Common myeloid progenitor, CD34-positive (primary cell): ENCODE measurements at places on chromosomes 3 and 15.

DNA sequence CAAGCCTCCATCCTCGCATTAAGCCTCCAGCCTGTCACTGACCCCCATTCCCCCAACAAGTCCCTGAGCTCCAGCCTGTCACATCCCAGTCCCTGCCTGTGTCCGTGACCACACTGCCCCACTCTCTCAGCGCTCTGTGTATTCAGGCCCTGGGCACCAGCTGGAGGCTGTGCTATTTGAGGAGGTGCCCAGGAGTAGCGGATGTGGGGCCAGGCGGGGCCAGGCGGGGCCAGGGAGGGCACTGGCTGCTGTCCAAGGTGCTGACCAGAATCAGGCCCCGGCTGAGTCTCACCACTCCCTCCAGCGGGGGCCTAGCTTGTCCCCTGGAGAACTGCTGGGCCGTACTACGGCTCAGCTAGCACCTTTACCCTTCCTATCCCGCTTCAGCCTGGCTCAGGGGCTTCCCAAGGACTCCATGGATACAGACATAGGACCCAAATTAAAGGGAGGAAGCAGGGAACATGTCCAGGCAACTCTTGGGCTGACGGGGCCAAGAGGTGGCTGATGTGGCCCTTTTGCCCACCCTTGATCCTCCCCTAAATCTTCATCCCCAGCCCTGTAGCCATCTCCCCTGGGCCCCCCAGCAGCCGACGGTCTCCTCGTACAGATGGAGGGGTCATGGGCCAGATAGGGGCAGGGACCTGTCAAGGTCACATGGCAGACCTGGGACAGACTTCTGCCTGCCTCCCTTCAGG lies 1.1 kb downstream of the HHATL start:
- DNase-seq: peak; percentile 35

GRCh38 chr3:185746470-185746869 lies 78.4 kb downstream of the IGF2BP2 start:
- DNase-seq: peak; percentile 70

- no peak for DNase-seq
Measured at GRCh38 chr3:40186508-40186907, 123.0 kb upstream of the EIF1B start.

- no peak for DNase-seq
Measured at GRCh38 chr3:158205994-158206393, 96.1 kb downstream of the RSRC1 start.

DNA sequence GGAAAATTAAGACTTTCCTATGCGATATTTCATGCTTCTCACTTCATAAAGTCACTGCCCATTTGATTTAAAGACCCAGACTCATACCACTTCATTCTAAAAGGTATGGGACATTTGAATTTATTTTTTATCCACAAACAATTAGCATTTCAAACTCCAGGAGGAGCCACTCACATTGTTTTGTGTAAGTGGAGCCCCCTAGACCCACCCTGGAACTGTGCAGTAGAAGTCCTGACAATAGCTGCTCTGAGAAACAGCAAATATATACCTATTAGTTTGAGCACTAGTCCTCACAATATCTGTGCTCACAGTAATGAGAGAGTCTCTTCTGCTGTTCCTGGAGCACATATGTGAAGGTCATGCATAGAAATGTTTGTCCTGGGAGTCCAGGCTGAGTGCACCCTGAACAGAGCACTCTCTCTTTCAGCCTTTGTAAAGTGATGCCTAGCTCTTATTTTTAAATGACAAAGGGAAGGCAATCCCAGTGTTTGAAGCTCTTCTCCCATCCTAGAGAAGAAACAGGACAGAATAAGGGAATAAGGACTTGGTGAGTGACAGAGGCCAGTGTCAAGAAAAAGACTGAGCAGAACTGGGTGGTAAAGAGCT lies 127.5 kb upstream of the STRIT1 start:
- DNase-seq: peak; percentile 28

GRCh38 chr3:190036631-190037030 lies 84.1 kb downstream of the P3H2 start:
- DNase-seq: no peak

DNA sequence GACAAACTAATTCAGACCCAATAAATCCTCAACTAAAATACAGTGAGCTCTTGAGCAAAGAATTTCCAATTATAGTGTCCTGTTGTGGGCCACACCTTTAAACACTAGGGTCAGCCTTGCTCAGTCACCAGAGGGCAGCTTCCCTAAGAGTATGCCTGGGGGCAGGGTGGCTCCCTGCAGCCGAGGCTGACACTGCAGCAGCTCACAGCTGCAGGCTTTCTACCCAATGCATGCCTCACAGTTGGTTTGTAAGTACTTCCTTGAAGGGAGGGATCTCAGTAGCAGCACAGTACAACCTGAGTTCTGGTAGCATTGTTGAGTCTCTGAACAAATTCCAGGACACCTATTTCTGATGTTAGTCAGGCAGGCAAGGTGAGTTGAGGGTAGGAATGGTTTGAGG lies 335.6 kb downstream of the TUSC7 start:
- DNase-seq: no peak

- peak; percentile 82 for DNase-seq
Measured at GRCh38 chr3:155553780-155554179, 191.1 kb downstream of the PLCH1 start.

- no peak for DNase-seq
Measured at GRCh38 chr3:113546414-113546893, 14.1 kb downstream of the SIDT1 start.
